Non-pigmented ciliary epithelial cell (primary cell): ENCODE measurements at places on chromosomes 2 and 18.

GRCh38 chr2:199603721-199604291, 146.1 kb upstream of the SATB2 start:
- no peak for DNase-seq

GRCh38 chr2:168889635-168890005, 610 bp downstream of the SPC25 start:
- DNase-seq, result no peak

DNA sequence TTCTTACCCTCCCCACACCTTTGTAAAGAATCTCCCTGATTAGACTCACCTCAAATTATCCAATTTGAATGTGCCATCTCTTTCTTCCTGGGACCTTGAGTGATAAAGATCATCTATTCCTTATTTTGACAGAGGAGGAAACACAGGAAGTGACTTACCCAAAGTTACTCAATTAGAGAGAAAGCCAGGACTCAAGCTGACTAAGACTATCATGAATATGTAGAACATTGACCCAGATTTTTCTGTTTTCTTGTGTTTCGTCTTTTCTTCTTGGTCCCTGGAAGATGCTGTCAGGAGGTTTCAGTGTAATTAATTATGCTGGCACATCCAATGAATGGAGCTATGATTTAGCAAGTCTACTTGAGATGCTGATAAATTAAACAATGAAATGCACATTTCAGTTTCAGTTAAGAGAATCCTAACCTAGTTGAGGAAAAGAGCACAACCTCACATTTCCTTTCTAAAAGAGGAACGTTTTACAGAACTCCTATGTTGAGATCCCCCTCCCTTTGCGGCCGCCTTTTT, 380.4 kb downstream of the CLIP4 start:
- DNase-seq, result no peak

DNA sequence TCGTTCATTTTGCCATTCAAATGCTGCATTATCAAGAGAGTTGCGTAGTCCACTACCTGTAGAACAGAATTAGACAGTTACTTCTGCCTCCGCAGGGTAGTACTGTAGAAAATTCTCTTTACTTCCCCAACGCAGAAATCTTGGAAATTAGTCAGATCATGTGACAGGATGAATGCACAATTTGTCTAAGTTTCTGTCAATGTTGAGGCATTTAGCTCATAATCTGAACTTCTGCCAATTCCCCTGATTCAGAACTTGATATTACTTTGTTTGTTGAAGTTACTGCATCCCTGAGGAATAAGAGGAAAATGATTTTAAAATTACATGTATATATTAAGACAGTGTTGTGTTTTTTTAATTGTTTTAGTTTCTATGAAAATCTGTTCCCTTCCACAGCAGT, 83.4 kb downstream of the TTC27 start:
- peak; percentile 65 for DNase-seq

- no peak for DNase-seq
These were observed 490.6 kb downstream of the THSD7B start for GRCh38 chr2:137255990-137256389.

- DNase-seq, result no peak
These were observed 47.1 kb upstream of the UBE2E3 start for GRCh38 chr2:180933332-180933731.

DNA sequence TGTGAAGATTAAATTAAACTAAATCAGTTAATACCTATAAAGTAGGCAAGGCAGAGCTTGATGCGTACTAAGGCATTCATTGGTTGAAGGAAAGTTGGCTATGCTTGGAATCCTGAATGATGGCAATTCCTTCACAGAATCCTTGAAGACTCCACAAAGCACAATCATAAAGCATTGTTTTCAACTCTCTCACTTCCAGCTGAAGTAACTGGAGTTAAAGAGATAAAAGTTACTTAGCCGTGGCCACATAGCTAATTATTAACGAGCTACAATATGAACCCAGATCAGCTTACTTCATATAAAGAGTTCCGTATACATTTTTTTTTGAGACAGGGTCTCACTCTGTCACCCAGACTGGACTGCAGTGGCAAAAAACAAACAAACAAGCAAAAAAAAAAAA, 483.9 kb upstream of the DDX18 start:
- no peak for DNase-seq

- DNase-seq, result no peak
These were observed 19.0 kb upstream of the CCNYL1 start for GRCh38 chr2:207692206-207693065.

DNA sequence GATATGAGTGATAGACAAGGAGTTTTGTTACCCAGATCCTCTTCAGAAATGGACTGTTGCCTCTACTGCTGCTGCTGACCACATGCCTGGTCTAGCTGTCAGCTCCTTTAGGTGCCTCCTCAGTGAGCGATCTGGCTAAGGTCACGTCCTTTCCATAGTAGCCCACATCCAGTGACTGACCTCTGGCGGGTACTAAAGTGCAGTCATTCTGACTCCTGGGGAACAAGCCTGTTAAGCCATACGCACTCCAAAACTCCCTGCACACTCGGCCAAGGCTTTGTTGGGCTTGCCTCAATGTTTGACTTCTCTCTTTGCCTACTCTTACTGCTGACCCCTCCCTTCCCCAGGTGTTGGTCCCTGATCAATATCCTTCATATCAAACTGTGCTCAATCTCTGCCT, 685.2 kb downstream of the IRS1 start:
- no peak for DNase-seq

- DNase-seq, result no peak
These were observed 265.4 kb upstream of the UBE2E3 start for GRCh38 chr2:180715044-180715443.

DNA sequence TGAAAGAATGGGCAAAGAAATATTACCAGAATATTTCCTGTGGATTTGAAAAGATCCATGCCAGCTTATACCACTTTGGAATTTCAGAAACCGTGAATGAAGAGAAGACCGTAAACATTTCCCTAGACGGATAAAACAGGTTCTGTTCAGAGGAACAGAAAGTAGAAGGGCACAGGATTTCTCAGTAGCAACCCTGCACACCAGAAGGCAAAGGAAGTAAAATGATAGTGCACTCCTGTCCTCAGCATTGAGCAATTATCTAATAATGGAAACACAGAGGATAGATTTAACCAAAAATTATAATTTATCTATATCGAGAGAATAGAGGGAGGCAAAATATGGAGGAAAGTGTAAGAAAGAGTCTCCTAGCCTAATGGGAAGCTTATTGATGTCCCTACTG, 87.0 kb upstream of the ITGA6 start:
- no peak for DNase-seq

- no peak for DNase-seq
These were observed 14.8 kb downstream of the SCN9A start for GRCh38 chr2:166360906-166361305.

- no peak for DNase-seq
These were observed 52.9 kb downstream of the TRIB2 start for GRCh38 chr2:12769492-12770105.

DNA sequence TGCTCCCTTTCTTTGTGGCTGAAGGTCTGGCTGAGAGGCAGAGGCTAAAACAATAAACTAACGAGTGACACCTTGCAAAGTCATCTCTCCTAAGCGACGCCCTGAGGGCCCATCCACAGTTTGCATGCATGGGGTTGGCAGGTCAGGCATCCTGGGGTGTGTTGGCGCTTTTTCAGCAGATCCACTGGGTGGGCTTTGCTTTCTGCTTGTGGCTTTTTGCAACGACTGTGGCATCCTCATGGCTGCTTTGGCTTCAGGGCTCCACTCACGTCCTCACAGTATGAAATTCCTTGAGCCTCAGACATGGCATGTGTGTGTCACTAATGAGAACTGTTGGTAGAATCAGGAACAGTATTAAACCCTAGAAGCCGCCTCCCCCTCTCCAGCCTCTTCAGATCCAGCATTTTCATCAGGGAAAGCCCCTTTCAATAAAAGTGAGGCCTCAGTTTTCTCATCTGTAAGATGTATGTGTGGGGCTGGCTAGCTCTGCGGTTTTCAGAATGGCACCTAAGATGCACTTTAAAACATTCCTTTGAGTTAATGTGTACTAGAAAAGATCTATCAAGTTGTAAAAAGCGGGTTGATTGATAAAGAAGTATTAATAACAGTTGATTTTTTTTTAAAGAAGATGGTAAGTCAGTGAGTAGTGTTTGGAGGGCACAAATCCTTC, 72.5 kb downstream of the SH3BP4 start:
- no peak for DNase-seq

DNA sequence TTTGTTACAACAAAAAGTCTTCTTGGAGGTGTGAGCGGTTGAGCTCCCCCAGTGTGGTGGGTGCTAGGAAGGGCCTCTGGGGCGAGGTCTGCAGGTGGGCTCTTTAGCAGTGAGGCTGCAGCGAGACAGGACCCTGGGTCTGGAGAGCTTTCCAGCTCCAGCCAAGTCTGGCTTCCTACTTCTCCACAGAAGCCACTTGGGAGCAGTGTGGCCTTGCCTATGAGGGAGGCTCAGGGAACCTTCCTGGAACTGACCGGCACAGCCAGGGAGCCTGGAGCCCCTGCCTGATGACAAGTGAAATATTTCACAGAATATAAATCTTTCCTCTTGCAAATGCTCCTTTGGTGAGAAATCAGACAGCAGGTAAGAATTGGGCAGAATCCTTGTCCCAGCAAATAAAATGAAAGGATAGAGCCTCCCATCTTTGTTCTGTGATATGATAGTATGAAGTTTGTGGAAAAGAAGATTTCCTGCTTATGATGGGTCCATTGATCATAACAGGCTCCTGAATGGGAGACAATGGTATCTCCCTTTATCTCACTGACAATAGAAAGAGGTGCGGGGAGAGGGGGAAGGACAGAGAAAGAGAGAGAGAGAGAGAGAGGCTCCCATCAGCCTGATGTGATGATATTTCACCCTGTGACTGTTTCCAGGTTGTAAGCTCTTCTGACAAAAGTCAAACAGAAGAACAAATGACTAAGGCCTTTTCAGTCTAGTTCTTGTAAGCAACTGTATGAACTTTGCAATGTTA, 289.8 kb upstream of the SPRED2 start:
- DNase-seq, result no peak

- no peak for DNase-seq
These were observed 71.6 kb upstream of the EFEMP1 start for GRCh38 chr2:55995211-55995610.

DNA sequence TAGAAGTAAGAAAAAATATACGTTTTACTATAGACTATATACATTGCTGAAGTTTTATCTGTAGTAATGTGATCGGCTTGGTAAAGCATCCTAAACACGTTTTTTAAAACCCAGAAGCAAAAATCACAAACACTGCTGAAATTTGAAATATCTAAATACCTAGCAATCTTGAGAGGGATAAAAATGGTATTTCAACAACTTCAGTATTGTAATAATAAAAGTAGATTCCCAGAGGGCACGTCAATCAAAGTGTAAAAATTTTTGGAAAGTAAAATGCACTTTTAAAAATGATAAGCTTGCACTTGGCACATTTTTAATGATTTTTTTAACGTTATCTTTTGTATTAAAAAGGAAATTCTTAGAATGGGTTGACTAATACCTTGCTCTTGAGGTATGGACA, 1.6 kb downstream of the ZC3H6 start:
- DNase-seq, result no peak

DNA sequence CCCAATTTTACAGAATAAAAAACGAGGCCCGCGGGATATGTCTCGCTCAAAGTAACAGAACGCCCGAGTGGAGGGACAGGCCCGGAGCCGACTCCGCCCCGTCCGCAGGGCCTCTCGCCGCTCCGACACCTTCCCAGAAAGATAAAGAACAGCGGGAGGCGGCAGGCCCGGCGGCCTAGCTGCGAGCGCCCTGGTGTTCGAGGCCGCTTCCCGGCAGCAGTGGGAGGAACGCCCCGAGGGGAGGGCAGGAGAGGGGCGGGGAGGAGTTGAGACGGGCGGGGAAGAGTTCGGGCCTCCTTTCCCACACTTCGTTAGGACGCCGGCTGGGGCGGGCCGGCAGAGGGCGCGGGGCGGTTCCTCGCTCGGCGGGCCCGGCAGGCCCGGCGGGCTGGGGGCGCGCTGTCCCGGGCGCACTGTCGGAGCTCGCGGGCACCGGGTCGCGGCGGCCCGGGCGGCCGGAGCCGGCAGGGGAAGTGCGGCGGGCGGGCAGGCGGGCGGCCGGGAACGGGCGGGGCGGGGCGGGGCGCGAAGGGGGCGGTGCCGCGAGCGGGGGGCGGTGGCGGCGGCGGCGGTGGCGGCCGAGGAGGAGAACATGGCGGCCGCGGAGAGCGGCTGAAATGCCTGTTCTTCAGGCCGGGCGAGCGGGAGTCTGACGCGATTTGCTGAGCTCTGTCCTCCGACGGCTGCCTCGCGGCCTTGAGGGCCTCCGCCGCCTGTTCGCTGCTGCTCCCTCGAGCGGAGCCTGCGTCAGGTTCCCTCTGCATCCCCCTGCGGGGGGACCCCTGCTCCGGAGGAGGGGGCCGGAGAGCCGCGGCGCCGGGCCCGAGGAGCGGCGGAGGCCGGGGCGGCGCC, at the start of gene NCOA1:
NCOA1 (plus strand) TSS at position 565 of the 852 bp plus-strand sequence. CDS start 167,424 bp downstream, outside the sequence.
- peak; percentile 54 for DNase-seq
